Kidney (tissue), 22 donors: ENCODE measurements at places on chromosomes 2 and 18. TPM values are rescaled to one million over a fixed set of nuclear protein-coding genes. Genes with fewer than 3 reads are reported as not detected.

The SKOR2 gene
- not detected for total RNA-seq

The ZNF396 gene
- 6.5 TPM for total RNA-seq

The PCARE gene
- total RNA-seq = not detected

The UGT1A10 gene
- not detected for total RNA-seq

The NAT8 gene
- 94.4 TPM for total RNA-seq

The PLCL1 gene
- total RNA-seq = 14.7 TPM

The ZBTB7C gene
- total RNA-seq = 13.8 TPM

The LYG2 gene
- not detected for total RNA-seq

DNA sequence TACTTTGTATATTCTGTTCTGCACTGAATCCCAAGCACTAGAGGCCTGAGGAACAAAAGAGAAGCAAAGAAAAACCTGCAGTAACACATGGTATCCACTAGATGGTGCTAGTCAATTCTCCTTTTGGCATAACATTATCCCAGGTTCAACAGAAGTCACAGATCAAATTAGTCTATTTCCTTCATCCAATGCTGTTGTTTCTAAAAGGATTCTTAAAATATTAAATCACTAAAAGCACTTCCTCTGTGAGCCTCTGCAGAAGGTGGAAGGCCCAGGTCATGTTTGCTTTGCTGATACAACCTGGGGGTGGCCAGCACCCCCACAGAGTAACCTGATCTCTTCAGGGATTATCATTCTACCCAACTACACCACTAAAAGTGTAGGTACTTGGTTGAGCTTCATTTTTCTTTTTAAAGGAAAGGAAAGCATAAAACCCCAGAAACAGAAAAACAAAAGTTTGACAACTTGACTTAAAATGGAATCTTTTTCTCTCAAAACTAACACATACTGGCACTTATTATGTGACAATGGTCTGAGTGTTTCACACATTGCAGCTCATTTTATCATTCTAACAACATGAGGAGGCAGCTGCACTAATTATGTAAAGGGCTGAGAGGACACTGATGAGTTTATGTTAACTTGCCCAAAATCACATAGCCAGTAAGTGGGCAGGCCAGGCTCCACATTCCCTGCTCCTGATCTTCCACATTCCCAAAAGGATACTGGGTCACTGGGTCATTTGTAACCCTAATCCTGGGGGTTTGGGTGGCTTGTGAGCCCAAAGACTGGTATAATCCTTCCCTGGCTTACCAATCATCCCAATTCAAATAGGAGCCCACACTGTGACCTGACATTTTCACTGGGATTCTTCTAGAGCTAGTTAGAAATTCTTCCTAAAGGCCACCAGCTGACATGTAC lies 66.8 kb upstream of the DNER start:
- peak; percentile 65 for DNase-seq

DNA sequence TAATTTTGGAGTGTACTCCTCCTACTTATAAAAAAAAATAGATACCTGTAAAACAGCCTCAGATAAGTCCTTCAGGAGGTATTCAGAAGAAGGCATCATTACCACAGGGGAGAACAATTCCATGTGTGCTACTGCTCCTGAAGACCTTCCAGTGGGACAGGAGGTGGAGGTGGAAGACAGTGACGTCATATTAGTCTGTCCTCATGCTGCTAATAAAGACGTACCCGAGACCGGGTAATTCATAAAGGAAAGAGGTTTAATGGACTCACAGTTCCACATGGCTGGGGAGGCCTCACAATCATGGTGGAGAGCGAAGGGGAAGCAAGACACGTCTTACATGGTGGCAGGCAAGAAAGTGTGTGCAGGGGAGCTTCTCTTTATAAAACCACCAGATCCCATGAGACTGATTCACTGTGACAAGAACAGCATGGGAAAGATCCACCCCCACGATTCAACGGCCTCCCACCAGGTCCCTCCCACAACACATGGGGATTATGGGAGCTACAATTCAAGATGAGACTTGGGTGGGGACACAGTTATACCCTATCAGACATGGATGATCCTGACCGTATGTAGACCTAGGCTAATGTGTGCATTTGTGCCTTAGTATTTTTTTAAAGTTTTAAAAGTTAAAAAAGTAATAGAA lies 98.4 kb downstream of the NDUFA10 start:
- DNase-seq = no peak

DNA sequence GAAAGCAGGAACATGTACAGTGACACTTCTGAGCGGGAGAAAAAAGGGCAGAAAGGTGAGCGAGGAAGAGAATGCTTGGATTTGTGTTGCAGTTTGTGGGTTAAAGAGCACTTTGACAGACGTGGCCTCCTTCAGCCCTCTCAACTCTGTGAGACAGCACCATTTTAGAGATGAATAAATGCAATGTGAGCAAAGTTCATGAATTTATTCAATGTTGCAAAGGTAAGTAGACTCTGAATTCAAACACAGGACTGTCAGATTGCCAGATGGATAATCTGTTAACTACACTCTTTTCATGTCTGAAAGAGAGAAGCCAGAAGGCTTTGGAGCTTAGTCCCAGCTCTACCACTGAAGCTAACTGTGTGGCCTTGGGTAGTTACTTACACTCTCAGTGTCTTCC lies 47.7 kb downstream of the BOD1L2 start:
- DNase-seq = no peak

GRCh38 chr2:20698916-20699613 lies 32.1 kb downstream of the GDF7 start:
- no peak for DNase-seq

- no peak for DNase-seq
Observed at GRCh38 chr2:234708091-234708683, 211.3 kb upstream of the ARL4C start.

- no peak for DNase-seq
Observed at GRCh38 chr2:8806885-8807704, 30.3 kb downstream of the KIDINS220 start.

DNA sequence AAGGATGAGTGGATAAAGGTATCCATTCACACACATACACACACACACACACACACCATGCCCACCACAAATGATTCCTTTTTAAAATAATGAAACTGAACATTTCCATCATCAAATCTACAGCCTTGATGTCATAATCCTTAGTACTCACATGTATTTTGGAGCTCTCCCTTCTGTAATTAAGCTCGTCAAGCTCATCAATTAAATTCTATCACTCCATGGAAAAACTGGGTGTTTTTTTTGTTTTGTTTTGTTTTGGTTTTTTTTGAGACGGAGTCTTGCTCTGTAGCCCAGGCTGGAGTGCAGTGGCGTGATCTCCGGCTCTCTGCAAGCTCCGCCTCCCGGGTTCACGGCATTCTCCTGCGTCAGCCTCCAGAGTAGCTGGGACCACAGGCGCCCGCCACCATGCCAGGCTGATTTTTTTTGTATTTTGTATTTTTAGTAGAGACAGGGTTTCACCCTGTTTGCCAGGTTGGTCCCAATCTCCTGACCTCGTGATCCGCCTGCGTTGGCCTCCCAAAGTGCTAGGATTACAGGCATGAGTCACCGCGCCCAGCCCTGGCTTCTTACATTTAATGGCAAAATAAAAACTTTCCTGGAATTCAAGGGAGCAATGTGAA lies 78.6 kb upstream of the RGPD4 start:
- no peak for DNase-seq

DNA sequence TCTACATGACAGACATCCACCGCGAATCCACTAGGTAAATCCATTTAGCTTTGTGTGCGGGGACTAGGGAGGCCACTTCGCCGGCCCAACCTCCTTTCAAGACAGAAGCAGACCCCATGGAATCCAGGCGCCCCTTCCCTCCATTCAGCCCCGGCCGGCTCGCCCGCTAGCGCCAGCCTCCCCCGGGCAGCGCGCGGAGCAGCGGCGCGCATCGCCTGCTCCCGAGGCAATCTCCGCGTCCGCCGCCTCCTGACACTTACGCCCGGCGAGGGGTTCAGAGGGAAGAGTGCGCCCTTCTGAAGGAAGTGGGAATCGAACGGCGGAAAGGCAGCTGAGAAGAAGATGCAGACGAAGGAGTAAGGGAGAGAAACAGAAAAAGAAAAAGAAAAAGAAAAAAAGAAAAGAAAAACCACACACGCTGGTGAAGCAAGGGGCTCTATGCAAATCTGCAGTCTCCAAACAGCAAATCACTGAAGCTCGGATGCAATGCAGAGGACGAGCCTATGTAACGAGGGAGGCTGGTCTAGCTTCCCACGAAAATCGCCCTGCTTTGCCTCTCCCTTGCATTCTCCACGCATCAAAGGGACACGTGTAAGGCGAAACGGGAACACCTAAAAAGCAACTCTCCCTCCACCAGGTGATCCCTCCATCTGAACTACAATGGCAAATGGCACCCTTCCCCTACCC lies 684.4 kb downstream of the NRXN1 start:
- DNase-seq = peak; percentile 71

DNA sequence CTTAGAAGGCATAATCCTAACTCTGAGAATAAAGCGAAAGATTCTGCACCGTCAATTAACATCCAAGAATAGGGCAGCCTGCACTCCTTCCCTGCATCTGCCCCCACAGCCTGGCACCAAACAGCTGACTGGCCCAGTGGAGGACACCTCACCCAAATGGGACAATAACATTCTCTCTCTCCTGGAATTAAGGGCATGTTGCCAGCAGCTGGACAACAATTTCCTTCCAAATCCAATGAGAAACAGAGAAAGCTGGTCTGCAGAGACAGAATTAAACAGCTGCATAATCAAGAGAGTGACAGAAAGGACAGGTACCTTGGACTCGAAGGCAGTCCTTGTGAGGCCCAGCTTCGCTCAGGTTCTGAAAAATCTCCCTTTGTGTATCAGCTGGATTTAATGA lies 15.0 kb downstream of the COX7A2L start:
- no peak for DNase-seq

DNA sequence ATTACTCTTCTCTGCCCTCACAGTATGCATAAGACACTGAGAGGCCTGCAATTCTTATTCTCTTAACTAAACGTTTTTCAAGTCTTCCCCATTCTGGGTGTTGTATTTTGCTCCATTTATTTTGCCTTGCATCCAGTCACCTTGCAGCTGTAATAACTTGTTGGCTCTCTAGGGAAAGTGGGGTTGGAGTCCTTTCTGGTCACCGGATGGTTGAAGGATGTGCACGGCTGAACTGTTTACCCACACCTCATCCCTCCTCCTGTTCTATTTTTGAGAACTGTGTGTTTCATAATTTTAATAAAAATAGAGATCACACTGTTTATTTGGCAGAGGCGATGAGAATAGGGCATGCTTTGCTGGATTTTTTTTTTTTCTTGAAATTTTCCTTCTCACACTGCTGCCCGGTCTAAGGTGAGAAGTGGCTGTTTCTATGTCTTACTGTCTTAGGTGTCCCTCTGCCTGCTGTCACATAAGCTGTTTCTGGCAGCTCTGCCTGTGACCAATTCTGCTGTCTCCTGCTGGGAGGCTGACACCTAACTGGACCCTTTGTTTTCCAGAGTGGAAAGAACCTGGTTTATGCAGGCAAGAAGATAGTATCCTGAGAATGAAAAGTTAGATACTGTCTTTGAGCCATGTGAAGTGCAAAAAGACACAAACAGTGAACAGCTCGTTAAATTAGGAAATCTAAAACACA lies 342.6 kb downstream of the DPP10 start:
- no peak for DNase-seq

DNA sequence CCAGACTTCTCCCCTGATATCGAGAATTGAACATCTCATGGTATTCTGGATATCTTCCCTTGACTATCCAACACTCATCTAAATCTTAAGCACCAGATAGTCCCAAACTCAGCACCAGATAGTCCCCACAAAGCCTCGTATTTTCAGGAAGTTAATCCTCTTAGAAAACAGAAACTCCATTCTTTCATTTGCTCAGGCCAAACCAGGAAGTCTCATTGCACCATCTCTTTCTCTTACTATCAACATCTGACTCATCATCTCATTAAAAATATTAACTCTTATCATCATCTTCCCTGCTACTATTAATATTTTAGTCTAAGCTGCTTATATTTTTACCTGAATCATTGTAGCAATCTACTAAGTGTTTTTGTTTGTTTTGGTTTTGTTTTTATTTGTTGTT lies 286.4 kb downstream of the GALNT13 start:
- DNase-seq = no peak

- no peak for DNase-seq
Observed at GRCh38 chr2:164745012-164745797, 96.4 kb downstream of the COBLL1 start.

DNA sequence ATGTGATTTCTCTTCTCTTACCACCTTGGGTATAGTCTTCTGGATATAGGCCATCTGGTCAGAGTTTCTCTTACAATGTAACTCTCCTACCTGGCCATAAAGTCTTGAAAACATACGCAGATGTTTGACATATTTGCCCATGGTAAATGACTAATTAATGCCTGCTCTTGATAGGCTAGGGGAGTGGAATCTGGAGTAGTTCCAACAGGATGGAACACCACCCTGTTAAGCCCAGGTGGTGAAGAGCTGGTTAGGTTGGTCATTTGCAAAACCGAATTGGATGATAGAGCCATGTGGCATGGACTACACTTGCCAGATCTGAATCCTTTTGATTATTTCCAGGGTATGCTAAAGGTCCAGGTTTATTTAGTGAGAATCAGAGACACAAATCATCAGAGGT lies 36.5 kb downstream of the HADHB start:
- no peak for DNase-seq

GRCh38 chr18:12659904-12660605 lies 2.1 kb upstream of the SPIRE1 start:
- peak; percentile 81 for DNase-seq

GRCh38 chr18:46891742-46892214 lies 25.5 kb downstream of the PIAS2 start:
- DNase-seq = no peak

DNA sequence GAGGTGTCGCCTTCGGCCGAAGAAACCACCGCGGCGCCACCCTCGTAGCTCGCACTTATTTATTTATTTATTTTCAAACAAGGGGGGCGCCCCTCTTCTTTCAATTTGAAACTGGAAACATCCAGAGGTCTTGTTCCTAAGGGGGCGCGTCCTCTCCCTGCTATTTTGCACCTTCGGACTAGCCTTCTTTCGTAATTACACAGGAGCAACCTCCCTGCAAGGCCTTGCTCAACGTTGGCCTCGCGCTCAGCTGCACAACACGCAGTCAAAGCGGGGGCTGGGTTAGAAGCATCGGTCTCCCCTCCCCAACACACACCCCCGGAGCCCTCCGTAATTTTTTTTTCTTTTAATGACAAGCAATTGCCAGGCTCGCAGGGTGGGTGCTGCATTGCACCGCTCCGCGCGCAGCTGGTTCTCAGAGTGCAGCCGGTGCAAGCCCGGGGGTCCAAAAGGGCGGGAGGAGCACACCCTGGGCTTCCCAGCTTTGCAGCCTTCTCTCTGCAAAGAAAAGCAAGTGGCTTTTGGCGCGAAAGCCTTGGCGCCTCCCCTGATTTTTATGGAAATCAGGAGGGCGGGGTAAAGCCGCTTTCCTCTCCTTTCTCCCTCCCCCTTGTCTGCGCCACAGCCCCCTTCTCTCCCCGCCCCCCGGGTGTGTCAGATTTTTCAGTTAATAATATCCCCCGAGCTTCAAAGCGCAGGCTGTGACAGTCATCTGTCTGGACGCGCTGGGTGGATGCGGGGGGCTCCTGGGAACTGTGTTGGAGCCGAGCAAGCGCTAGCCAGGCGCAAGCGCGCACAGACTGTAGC lies at the start of gene MYCN:
Gene MYCN, plus strand, starts transcription at position 697 of the 807 bp plus-strand sequence. CDS start 1,515 bp downstream, outside the sequence.
- no peak for DNase-seq

- peak; percentile 65 for DNase-seq
Observed at GRCh38 chr2:12718015-12718671, 1.4 kb downstream of the TRIB2 start.
